ENCODE measurements at places on chromosomes 6 and 20. TPM values are rescaled to one million over a fixed set of nuclear protein-coding genes. Genes with fewer than 3 reads are reported as not detected.
A peak's percentile ranks its signal among the peaks of the same experiment; 100 is the strongest.

DNA sequence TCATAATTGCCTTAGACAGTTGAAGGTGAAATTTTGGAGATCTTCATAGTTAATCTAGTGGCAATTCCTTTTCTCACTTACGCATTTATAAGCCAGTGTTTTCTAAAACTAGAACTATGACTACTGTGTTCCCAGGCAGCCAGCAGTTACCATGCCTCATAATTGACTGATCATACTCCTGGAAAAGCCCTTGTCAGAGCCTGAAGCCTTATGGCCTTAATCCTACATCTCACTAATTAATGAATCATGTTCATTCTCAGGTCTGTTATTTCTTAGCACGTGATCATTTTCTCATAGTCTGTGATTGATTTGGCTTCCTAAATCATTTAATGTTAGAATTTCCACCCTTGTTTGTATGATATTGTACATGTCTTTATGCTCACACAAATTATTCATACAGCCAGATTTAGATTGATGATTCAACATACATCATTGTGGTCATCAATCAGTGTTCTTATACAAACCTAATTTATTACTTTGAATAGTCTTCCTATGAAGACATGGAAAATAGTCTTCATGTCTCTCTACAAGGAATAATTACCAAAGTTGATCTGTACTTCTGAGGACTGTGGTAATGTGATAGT, 132.6 kb upstream of the ASCC3 start:
- no peak for DNase-seq

DNA sequence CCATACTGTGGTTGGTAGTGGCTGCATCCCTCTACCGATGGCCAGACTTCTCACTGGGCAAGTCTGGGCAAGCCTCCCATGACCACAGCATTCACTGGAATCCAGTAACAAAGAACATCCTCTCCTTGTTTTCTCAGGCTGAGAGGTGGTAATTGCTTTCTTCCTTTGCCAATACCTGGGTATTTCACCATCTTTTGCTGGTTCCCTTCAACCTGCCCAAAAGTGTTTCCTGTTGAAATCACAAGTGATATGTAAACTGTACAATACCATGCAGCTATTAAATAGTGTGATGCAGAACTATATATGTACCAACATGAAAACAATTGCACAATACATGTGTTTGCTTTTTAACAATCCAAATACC, at the start of gene PTCHD4:
PTCHD4 (minus strand) TSS at position 55 of the 364 bp plus-strand sequence. CDS start 42,240 bp downstream, outside the sequence.
- DNase-seq, result peak; percentile 41

DNA sequence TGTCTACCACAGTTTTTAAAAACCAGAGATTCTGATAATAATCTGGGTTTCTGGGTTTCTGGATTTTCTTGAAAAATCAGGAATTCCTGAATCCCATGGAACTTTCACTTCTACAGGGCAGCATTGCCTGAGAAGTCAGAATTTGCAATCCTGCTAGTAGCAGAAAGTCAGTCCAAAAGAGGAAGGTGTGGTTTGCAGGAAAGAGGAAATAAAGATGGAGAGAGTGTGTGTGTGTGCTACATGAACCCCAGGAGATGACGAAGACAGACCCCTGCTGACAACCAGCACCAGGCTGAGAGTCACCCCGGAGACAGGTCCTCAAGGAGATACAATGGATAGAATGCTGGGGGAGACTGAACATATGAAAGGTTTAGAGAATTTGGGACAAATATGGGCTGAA, 44.9 kb downstream of the PRND start:
- DNase-seq, result no peak

CLIC5 gene
- 7.4 TPM for total RNA-seq

DNA sequence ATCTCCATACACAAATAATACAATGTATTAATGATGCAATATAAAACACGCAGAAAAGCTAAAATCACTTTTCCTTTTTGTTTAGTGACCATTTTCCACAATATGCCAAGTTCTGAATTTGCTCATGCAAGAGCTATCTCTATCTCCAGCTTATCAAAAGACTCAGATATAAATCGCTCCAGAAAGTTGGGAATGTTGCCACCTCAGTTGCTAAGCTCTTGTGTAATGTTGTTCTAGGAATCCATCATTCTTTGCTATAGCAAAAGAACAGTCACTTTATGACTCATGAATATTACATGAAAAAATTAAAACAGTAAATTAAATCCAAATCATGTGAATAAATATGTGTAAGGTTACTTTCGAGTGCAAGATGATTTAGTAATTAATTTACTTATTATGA, 8.7 kb downstream of the PLAGL1 start:
- DNase-seq, result no peak
